ENCODE measurements at places on chromosomes 5 and 9.

GRCh38 chr9:126449725-126450667 lies 123.4 kb downstream of the MVB12B start:
- DNase-seq, result peak; percentile 11

GRCh38 chr9:88272986-88273385 lies 115.3 kb upstream of the SPIN1 start:
- no peak for DNase-seq

GRCh38 chr9:137878146-137878941 lies 762 bp downstream of the CACNA1B start:
- peak; percentile 53 for DNase-seq

GRCh38 chr5:35862126-35862525 lies 5.4 kb downstream of the IL7R start:
- no peak for DNase-seq

DNA sequence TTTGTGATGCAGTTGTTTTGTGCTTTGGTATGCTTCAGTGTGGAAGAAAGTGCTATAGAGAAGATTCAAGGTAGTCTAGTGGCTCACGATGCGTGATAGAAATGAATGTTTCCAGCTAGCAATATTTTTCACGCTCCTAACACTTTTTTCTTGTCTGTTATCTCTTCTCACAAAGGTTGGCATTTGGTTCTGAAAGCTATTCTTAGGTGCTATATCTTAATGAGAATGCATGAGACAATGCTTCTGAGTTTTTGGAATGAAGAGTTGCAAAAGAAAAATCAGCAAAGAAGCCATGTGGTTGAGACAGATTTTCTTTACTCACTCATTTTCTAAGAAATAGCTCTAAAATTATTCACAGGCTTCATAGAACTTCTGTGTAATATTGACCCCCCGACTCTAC lies 122.6 kb downstream of the PDE8B start:
- no peak for DNase-seq
